Spinal cord (tissue), 10 donors: ENCODE measurements at places on chromosomes 2 and 18. TPM values are rescaled to one million over a fixed set of nuclear protein-coding genes. Genes with fewer than 3 reads are reported as not detected.

PAPOLG gene
- total RNA-seq, result 21.8 TPM

REG3G gene
- total RNA-seq, result not detected

PLCD4 gene
- 8.3 TPM for total RNA-seq

PPP1R1C gene
- 9.8 TPM for total RNA-seq

MBP gene
- 631 TPM for total RNA-seq

RIT2 gene
- total RNA-seq, result 7.1 TPM

SLC23A3 gene
- total RNA-seq, result 0.69 TPM

RGPD6 gene
- 121 TPM for total RNA-seq

ZAP70 gene
- 0.40 TPM for total RNA-seq

PSMD14 gene
- total RNA-seq, result 67.8 TPM

EPC2 gene
- 52.6 TPM for total RNA-seq

EVX2 gene
- 0.17 TPM for total RNA-seq

KCNS3 gene
- 22.8 TPM for total RNA-seq

AGXT gene
- not detected for total RNA-seq

ARMC9 gene
- 22.8 TPM for total RNA-seq

FRZB gene
- 21.8 TPM for total RNA-seq

ZSWIM2 gene
- total RNA-seq, result 0.28 TPM

RAB6C gene
- 1.6 TPM for total RNA-seq

CARF gene
- 24.9 TPM for total RNA-seq

SFT2D3 gene
- total RNA-seq, result 6.5 TPM

ADGRF3 gene
- total RNA-seq, result 0.10 TPM

C2orf92 gene
- total RNA-seq, result 13.7 TPM

DYSF gene
- 3.5 TPM for total RNA-seq

DSEL gene
- 45.3 TPM for total RNA-seq

NEU2 gene
- total RNA-seq, result not detected

RFX8 gene
- total RNA-seq, result 0.66 TPM

IL1F10 gene
- not detected for total RNA-seq

C2orf81 gene
- 1.2 TPM for total RNA-seq
